ENCODE measurements at places on chromosomes 1 and 21. TPM values are rescaled to one million over a fixed set of nuclear protein-coding genes. Genes with fewer than 3 reads are reported as not detected.

DNA sequence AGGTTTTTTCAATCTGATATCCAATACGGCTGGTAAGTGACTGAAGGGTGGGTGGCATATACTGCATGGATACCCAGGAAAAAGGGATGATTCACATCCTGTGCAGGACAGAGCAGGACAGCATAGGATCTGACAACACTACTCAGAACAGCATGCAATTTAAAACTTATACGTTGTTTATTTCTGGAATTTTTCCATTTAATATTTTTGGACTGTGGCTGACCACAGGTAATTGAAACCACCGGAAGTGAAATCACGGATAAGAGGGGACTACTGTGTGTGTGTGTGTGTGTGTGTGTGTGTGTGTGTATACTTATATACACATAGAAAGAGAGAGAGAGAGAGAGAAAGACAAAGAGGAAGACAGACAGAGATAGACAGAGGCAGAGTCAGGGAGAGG is 23.0 kb downstream of the ERICH3 start:
- DNase-seq = peak; percentile 80

The LCE2C gene
- not detected for total RNA-seq

The NUP210L gene
- total RNA-seq = 0.02 TPM

The MROH7 gene
- total RNA-seq = not detected

GRCh38 chr1:51341876-51342496 is 11.6 kb upstream of the TTC39A start:
- DNase-seq = no peak

The ZNF648 gene
- total RNA-seq = 0.06 TPM

DNA sequence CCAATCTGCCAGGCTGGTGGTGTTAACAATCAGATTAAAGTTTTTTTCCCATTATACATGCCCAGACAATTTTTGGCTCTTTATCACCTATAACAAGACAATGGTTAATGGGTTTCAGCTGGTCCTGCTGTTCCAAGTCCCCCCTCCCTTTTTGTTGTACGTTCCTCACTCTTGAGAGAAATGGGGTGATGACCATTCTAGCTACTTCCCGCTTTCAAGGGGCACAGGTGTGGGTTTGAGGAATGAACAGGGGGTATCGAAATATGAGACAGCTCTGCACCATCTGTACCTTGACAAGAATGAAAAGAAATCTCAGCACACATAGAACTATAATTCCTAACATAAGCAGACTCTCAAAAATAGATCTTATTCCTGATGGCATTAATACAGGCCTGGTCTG is 326.8 kb downstream of the PTPRU start:
- DNase-seq = no peak

The PPIE gene
- total RNA-seq = 43.7 TPM

The LORICRIN gene
- not detected for total RNA-seq

The OXCT2 gene
- total RNA-seq = 0.35 TPM

The ADAMTS1 gene
- total RNA-seq = 11.2 TPM

The ZYG11A gene
- 4.5 TPM for total RNA-seq

The CDC42BPA gene
- total RNA-seq = 7.5 TPM

GRCh38 chr1:182166750-182167149 is 105.2 kb upstream of the ZNF648 start:
- DNase-seq = no peak

The IGSF21 gene
- not detected for total RNA-seq

DNA sequence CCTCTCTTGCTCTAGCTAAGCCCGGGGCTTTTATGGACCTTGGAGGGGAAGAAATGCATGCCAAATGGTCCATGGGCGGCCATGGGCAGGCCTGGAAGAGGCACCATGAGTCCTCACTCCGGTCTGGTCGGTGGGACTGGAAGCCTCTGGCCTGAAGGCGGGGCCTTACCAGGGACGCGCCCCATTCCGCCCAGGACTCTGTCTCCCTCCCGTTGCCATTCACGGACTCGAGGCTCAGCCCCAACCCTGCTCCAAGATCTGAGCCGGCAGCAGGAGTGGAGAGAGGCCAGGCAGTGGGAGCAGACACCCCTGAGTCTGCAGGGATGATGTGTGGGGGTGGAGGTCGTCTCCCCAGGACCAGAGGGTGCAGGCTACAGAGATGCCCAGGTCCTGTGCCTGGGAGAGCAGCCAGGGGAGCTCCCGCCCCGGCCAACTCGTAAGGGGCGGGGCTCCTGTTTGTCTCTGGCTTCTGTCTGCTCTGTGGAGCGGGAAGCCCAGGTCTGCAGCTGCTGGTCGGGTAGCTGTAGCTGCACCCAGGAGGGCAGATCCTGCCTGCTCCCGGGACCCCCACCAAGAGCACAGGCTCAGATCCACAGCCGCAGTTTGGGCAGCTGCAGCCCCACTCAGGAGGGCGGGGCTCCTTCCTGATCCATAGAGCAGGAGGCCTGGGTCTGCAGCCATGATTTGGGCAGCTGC is 8.3 kb upstream of the KANK4 start:
- DNase-seq = no peak

DNA sequence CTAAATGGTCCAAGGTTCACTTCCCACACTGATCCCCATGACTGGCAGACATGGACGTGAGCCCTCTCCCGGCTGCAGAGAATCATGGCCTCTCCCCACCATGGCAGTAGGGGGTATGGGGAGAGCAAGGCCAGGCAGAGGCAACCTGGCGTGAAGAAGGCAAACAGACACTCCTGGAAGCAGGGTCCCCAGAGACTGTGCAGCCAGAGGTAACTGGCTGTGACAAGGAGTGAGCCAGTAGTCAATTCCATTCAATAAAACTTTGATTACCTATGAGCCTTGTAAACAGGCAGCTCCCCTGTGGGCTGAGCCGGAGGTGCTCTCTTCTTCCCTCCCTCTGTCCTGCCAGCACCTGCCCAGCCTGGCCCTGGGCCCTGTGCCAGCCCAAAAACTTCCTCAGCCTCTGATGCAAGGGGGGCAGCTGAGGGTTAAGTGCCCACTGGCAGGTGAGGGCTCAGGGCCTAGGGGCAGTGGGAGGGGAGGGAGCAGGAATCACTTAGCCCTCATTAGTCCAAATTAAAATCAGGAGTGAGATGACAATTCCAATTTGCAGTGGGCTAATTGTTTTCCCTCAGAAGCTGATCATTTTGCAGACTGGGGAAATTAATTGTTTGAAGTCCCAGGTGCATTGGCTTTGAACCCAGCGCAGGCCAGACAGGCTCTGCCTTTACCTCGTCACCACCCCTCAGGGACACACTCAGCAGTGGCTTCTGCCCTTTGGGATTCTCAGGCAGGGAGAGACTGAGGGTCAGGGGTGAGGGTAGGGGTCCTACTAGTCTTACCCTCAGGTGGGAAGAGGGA is 35.6 kb downstream of the LRRN2 start:
- no peak for DNase-seq

The MAP3K21 gene
- total RNA-seq = 2.6 TPM

GRCh38 chr1:18687273-18687672 is 56.6 kb downstream of the PAX7 start:
- DNase-seq = no peak

The C1orf226 gene
- total RNA-seq = 0.23 TPM

GRCh38 chr1:41400225-41400624 is 39.0 kb downstream of the FOXO6 start:
- DNase-seq = no peak

GRCh38 chr1:28259934-28260802 is 850 bp downstream of the SESN2 start:
- peak; percentile 62 for DNase-seq

The PRELP gene
- not detected for total RNA-seq

DNA sequence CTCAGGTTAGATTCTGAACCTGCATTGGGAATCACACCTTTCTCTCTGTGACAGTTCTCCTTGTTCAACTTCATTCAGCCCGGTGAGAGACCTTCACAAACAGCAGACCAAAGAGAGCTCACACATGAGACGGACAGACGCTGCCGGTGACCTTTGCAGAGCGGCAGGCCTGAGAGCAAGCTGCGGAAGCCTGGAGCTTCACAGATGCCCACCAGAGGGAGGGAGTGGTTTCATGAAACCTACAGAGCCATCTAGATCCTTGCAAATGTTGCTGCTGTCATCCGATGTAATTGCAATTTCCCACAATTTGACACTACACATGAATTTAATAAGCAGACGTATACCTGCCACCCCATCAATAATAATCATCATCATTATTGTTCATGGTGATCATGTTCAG is 39.4 kb downstream of the GRIK3 start:
- DNase-seq = no peak

GRCh38 chr1:35876988-35877387 is 6.0 kb upstream of the AGO1 start:
- no peak for DNase-seq

GRCh38 chr1:28516518-28516956 is 10.7 kb downstream of the RCC1 start:
- no peak for DNase-seq

The DIO1 gene
- total RNA-seq = not detected
